Pons (tissue), 1 donor: ENCODE measurements at places on chromosomes 2 and 18.

GRCh38 chr2:16870491-16871076 lies 204.9 kb upstream of the CYRIA start:
- DNase-seq = no peak

DNA sequence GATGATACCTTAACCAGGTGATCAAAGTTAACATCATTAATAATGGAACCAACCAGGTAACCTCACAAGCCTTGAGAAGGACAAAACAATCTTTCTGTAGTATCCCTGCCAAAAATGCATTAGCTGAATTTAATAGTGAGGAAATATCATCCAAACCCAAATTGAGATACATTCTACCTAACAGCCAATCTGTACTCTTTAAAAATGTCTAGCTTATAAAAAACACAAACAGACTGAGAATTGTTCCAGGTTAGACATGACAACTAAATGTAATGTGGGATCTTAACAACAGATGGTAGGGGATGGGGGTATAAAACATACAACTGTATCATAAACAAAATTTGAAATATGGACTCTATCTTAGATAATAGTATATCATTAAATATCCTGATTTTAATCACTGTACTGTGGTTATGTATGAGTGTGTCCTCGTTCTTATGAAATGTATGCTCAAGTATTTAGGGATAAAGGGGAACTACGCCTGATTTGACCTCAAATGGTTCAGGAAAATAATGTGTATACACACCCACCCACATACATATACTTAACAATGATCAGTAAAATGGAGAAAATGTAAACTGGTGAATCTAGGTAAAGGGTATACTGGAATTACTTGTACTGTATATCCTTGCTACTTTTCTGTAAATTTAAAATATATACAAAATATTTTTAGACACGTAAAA lies 1.7 kb downstream of the FANCL start:
- DNase-seq = no peak

DNA sequence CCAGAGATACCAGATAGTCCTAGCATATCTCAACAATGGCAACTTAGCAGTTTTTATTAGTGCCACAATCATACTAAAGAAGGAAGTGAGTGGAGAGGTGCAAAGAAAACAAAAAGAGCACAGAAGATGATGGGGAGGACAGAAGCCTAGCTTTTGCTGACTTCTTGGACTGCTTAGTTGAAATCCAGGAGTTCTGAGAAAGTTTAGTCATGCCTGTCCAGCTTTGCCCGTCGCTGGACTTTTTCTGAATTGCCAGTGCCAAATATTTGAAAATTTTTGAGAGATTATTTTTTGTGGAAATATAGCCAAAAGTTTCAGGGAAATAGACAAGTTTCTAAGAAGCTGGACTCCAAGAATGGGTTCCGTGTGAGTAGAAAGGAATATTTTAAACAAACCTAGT lies 558.7 kb upstream of the TNP1 start:
- no peak for DNase-seq

DNA sequence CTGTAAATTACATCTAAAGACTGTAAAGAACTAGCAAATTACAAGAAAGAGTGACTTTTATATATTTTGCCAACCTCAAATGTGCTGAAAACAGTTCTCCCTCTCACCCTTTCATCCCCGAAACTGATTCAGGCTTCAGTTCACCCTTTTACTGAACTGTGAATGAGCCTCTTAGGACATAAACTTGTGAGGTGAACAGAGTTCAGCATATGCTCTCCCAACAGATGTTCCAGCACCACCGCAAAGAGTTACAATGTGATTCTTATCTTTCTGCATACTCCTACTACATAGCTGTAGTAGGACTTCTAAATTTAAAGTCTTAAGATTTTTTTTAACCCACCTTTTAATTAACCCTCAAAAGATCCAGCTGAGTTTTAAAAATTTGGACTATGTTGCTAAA lies 1.2 kb upstream of the ZCCHC2 start:
- DNase-seq = no peak

DNA sequence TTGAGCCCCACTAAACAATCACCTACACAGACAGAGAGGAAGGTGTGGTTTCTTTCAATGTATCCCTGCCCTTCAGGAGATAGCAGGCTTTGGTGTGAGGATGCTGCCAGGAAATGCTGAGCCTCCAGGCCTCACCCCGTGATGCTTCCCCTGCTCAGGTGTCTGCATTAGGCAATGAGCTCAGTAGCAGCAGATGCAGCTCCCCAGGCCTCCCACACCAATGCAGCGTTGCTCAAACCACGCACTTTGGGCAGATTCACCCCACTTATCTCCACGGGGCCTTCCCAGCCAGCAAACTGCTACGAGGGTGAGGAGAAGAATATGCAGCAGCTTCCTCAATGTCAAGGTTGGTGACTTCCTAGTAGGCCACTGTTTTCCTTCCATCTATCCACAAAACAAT lies 229.3 kb upstream of the PXDN start:
- no peak for DNase-seq

DNA sequence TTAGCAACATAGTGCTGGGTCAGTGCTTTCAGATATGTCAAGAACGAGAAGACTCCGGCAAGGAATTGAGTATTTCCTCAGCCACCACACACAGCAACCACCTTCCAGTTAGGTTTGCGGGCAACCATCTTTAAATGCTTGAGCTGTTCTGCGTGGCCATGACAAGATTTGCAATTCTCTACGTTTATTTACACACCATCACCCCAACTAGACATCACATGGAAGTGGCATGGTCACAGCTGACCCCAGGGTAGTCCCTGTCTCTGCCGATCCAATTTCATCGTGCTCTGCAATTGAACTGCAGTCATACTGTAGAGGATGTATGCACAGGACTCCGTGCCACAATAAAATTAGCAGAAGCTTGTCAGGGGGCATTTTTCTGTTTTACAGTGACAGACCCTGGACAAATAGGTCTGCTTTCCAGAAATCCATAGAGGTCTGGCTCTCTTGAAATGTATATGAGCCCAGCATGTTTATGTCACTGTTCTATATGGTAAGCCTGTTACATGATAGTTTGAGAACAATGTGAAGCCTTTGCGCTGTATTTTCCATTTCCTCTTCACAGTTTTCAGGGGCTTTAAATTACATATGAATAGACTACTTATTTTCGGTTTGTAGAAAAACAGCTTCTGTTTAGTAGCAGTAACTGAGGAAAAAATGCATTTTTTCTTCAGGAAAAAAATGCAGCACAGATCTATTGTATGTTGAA lies 605.2 kb downstream of the NR4A2 start:
- DNase-seq = no peak

- DNase-seq = no peak
Observed at GRCh38 chr2:230512955-230513748, 97.2 kb downstream of the SP100 start.

- no peak for DNase-seq
Observed at GRCh38 chr18:459814-460593, 40.5 kb downstream of the COLEC12 start.

DNA sequence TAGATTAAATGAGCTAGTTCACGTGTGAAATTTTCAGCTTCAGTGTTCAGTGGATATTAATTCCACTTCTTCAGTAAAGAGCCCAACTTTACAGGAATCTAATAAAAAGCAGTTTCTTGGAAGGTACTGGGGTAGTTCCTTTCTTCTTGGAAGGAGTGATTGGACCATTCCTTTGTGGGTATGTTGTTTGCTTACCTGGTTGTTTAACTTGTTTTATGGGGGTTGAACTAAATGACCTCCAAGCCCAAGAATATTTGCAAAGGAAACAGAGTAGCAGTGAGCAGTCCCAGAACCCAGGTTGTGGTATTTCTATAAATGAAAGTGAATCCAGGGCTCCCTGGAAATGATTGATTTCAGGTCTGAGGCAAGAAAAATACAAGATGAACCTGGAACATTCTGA lies 31.4 kb downstream of the KCNJ13 start:
- no peak for DNase-seq

GRCh38 chr18:78367996-78368395 lies 611.6 kb upstream of the SALL3 start:
- no peak for DNase-seq

DNA sequence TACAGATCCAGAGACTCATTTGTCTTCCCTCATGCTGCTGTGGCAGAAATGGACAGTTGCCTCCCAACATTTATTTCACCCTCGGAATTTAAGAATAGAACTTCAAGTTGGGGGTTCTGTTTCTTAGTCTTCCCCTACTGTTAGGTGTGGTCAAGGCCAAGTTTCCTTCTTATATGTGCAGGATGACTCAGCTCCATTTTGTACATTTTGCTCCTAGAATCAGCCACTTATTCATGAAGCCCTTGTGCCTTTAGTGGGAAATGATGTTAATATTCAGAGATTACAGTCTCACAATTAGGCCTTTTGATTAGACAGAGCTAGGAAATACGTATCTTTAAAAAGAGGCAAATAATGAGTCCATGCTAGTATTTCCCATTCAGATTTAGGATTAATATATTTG lies 46.2 kb upstream of the ELOA2 start:
- DNase-seq = no peak

GRCh38 chr2:119352357-119352756 lies 14.3 kb downstream of the C2orf76 start:
- peak; percentile 54 for DNase-seq

DNA sequence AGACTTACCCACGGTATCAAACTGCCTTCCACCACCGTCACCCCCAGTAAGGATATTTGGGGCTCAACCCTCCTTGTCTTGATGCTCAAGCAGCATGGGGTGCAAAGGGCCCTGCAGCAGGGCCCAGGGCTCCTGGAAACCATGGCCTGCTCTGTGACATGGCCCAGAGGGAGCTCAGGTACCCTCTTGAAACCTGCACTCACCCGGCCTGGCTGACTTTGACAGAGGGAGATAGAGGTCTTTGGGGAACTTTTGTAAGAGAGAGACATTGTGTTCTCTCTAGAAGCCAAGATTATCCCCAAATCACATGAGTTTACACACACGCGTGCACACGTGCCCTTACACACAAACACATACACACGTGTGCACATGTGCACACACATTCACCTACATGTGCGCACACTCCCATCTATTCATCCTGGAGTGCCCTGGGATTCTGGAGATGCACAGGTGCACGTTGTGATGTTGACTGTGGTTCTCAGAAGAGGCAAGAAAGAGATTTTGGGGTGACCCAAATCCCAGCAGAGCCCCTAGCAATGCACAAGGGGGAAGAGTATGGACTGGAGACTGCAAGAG lies 19.6 kb upstream of the KCNK3 start:
- no peak for DNase-seq

- DNase-seq = no peak
Observed at GRCh38 chr2:201118961-201119854, 3.2 kb downstream of the CFLAR start.

DNA sequence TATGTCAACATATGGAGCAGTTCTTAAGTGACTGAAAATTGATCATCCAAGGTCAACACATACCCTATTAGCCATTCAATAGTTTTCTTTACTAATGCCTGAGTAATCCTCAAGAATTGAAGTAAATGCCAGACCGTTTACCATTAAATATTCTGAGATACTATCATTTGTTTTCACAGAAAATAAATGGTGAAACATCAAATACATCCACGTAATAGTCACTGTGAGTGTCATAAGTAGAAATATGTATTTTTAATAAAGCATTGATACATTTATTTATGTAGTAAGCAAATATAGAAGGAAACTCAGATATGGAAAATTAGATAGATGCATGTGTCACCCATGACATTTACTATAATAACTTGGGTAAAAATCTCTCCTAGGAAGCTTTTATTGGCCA lies 927.8 kb upstream of the NRXN1 start:
- DNase-seq = no peak

GRCh38 chr2:175462246-175462645 lies 280.7 kb upstream of the ATP5MC3 start:
- DNase-seq = no peak

DNA sequence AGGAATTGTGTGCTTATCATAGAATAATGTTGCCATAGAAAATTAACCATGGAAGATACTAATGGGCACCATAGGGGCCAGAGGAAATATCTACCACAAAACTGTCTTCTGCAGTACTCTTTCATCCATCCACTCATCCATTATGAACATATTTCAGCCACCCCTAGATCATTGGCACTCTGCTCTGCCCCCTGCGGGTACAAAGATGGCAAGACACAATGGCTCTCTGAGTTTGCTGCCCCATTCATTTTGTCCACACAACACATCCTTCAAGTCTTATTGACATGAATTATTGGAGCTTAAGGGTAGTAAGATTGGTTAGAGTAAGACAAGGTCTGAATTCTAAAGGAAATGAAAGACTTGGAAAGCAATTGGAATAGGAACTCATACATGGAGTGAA lies 1224.7 kb upstream of the CELF4 start:
- DNase-seq = no peak

GRCh38 chr18:22983175-22983574 lies 50.0 kb downstream of the RBBP8 start:
- peak; percentile 59 for DNase-seq
